ENCODE measurements at places on chromosomes 5 and 9. TPM values are rescaled to one million over a fixed set of nuclear protein-coding genes. Genes with fewer than 3 reads are reported as not detected.

DNA sequence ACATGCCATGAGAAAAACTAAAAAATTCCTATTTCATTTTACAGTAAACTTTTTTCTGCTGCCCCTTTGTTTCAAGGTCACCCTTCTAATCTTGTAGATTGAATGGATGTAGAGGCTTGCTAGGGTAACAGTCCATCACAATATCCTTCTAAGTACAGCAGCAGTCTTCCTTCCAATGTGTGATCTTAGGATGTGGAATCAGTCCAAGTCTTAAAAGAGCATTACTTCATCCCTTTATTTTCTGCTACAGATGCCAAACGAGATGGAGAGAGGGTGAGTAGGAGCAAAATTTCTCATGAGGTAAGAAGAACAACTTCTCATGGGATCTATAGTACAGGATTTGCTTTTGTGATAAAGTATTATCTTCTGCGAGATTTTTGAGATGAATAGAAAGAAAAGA lies 704 bp upstream of the IL33 start:
- no peak for DNase-seq
- no peak overlapping the region for H3K4me3 ChIP-seq
- no peaks in the 10 kb centered on the region for H3K4me1 ChIP-seq
- H3K36me3 ChIP-seq: peaks cover 5% of the 10 kb centered on the region
- H3K27ac ChIP-seq: no peak overlapping the region

GRCh38 chr5:120361941-120362340 lies 102.2 kb upstream of the PRR16 start:
- H3K27me3 ChIP-seq: no peaks in the 10 kb centered on the region
- no peak overlapping the region for H3K27ac ChIP-seq
- H3K4me1 ChIP-seq: no peaks in the 10 kb centered on the region
- no peak overlapping the region for H3K4me3 ChIP-seq
- DNase-seq: no peak

GRCh38 chr9:77731930-77732329 lies 83.8 kb upstream of the GNA14 start:
- H3K36me3 ChIP-seq: peaks cover 15% of the 10 kb centered on the region
- peaks cover 8% of the 10 kb centered on the region for H3K4me1 ChIP-seq
- H3K27me3 ChIP-seq: no peaks in the 10 kb centered on the region
- DNase-seq: no peak
- no peak overlapping the region for H3K27ac ChIP-seq

GRCh38 chr9:132982458-132982857 lies 4.0 kb downstream of the GFI1B start:
- H3K4me3 ChIP-seq: no peak overlapping the region
- DNase-seq: no peak
- H3K27me3 ChIP-seq: peaks cover 6% of the 10 kb centered on the region

DNA sequence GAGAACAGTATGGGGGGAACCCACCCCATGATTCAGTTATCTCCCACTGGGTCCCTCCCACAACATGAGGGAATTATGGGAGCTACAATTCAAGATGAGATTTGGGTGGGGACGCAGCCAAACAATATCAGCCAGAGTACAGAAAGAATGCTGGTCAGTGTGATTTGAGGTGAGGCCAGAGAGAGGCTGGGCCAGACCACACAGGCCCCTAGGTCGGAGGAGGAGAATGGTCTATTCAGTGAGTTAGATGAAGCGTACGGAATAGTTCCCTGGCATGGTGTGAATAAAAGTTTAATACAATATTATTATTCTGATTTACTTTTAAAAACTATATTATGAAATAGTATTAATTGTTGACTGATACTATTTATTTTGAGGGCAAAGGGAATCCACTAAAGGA lies 39.7 kb downstream of the PCSK5 start:
- no peak overlapping the region for H3K4me3 ChIP-seq
- H3K27me3 ChIP-seq: no peaks in the 10 kb centered on the region
- no peaks in the 10 kb centered on the region for H3K36me3 ChIP-seq

GRCh38 chr5:89967771-89968444 lies 441.6 kb downstream of the CETN3 start:
- H3K27me3 ChIP-seq: no peaks in the 10 kb centered on the region
- no peak for DNase-seq
- no peak overlapping the region for H3K4me3 ChIP-seq
- no peak overlapping the region for H3K27ac ChIP-seq
- H3K4me1 ChIP-seq: no peaks in the 10 kb centered on the region

DNA sequence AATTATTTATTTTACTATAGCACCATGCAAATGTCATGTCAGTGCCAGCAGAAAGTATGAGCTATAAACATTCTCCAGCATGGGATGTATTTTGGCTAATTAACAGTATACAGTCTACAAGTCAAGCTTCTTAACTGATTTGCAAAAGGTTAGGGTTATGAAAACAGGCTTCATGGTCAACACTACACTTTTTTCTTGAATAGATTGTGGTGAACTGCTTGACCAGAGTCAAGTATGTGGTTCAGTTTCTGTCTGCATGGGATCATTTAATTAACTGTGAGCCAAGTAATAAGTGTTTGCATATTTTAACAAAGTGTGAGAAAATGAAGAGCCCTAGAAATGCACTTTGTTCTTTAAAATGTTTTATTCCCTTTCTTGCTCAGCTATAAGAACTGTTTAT lies 14.5 kb upstream of the GNAQ start:
- H3K27ac ChIP-seq: no peak overlapping the region
- no peaks in the 10 kb centered on the region for H3K4me1 ChIP-seq
- H3K27me3 ChIP-seq: no peaks in the 10 kb centered on the region
- no peak overlapping the region for H3K4me3 ChIP-seq
- no peaks in the 10 kb centered on the region for H3K36me3 ChIP-seq

GRCh38 chr5:163190283-163190682 lies 247.1 kb upstream of the CCNG1 start:
- no peaks in the 10 kb centered on the region for H3K27me3 ChIP-seq
- no peak for DNase-seq
- H3K4me3 ChIP-seq: no peak overlapping the region
- no peaks in the 10 kb centered on the region for H3K4me1 ChIP-seq

GRCh38 chr5:135973323-135974020 lies 18.7 kb upstream of the LECT2 start:
- no peak for DNase-seq
- H3K27ac ChIP-seq: no peak overlapping the region
- H3K27me3 ChIP-seq: no peaks in the 10 kb centered on the region
- H3K36me3 ChIP-seq: no peaks in the 10 kb centered on the region

DNA sequence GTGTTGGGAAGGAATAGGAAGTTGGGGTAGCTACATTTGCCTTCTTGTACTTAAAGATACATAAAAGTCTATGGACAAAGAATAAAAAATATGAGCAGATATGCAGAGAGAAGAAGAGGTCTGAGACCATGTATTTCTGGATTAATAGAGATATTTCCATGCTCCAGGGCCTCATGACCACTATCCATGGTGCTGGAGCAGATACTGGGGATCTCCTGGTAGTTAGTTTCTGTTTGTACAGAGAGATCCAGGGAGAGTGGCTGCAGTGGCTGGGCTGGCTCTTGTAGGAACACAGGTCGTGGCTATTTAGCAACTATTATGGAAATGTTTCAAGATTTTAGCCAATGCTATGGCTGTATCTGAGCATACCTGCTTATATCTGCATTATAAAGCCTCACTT lies 184.2 kb upstream of the TMEM161B start:
- no peaks in the 10 kb centered on the region for H3K27me3 ChIP-seq
- no peak overlapping the region for H3K27ac ChIP-seq
- no peak overlapping the region for H3K4me3 ChIP-seq
- no peak for DNase-seq

GRCh38 chr5:141135718-141136266 lies 786 bp downstream of the PCDHB5 start:
- H3K27me3 ChIP-seq: no peaks in the 10 kb centered on the region
- no peak for DNase-seq
- H3K27ac ChIP-seq: no peak overlapping the region
- H3K36me3 ChIP-seq: peaks cover 16% of the 10 kb centered on the region
- peak overlapping the region; percentile 63 for H3K4me3 ChIP-seq
- no peaks in the 10 kb centered on the region for H3K4me1 ChIP-seq

NSMF gene
- total RNA-seq: 46.3 TPM

DNA sequence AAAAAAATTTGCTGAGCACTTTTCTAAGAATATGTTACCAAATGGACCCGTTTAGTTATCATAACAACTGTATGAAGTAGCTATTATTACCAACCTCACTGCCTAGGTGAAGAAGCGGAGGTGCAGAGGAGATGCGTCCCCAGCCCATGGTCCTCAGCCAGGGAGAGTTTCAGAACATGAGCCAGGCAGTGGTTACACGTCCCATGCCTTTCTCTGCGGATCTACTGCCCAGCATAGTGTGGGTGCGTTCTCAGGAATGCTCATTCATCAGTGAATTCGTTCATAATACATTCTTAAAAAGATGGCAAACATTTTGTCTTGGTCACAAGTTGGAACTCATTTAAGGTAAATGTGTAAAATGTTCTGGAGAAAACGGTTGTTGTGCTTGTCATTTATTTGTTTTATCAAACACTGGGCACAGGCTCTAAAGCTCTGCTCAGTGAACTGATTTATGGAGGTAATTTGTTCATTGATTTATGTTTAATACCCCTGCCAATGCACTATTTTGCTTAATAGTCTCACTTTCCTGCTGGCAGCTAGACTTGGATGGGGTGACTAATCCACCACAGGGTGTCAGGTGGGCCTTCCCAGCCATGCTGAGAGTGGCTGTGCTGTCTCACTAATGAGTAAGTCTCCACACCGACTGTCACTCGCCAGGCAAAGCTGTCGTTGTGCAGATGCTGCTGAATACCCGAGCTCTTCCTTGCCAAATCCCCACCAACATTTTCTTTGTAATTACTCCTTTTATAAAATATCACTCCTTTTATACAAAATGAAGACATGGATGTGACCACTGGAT lies 248.8 kb downstream of the TENT4A start:
- no peak overlapping the region for H3K4me3 ChIP-seq
- peaks cover 9% of the 10 kb centered on the region for H3K36me3 ChIP-seq
- DNase-seq: no peak
- H3K4me1 ChIP-seq: no peaks in the 10 kb centered on the region
- no peaks in the 10 kb centered on the region for H3K27me3 ChIP-seq

GRCh38 chr5:160500786-160501779 lies 79.4 kb downstream of the PTTG1 start:
- no peaks in the 10 kb centered on the region for H3K27me3 ChIP-seq
- H3K4me1 ChIP-seq: peaks cover 5% of the 10 kb centered on the region
- DNase-seq: no peak
- H3K36me3 ChIP-seq: no peaks in the 10 kb centered on the region
- no peak overlapping the region for H3K4me3 ChIP-seq
- H3K27ac ChIP-seq: no peak overlapping the region

DNA sequence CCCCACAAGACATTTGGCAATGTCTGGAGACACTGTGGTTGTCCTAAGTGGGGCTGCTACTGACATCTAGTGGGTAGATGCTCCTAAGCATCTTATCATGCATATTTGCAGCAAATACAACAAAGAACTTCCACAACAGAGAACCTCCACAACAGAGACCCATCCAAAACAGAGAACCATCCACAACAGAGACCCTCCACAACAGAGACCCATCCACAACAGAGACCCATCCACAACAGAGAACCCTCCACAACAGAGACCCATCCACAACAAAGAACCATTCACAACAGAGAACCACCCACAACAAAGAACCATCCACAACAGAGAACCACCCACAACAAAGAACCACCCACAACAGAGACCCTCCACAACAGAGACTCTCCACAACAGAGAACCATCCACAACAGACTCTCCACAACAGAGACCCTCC lies 32.8 kb downstream of the ARPC5L start:
- peaks cover 16% of the 10 kb centered on the region for H3K36me3 ChIP-seq
- H3K27me3 ChIP-seq: no peaks in the 10 kb centered on the region
- H3K4me1 ChIP-seq: no peaks in the 10 kb centered on the region
- no peak overlapping the region for H3K4me3 ChIP-seq
- no peak overlapping the region for H3K27ac ChIP-seq

SNCB gene
- total RNA-seq: 3.5 TPM

DNA sequence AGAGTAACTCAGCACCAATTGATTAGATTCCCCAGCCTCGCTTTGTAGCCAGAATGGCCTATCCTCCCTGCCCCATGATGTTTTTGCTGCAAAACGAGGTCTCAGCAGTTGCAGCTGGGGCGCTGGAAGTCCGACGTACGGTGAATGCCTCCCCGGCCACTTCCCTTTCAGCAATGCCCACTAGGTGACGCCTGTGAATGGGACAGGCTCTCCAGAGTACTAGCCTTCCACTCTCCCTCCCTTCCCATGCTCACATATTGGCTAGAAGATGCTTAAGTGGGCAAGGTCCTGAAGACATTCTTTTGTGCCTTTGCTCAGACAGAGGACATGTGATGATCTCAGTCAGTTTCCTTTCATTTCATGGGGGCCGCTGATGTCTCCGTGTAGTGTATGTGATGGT lies 50.8 kb downstream of the DMRT2 start:
- no peaks in the 10 kb centered on the region for H3K4me1 ChIP-seq
- no peak overlapping the region for H3K4me3 ChIP-seq
- H3K27ac ChIP-seq: no peak overlapping the region
- peak; percentile 33 for DNase-seq
- 0 out of 2 replicates have a peak, but pooled peaks cover 3% of the 10 kb centered on the region for H3K36me3 ChIP-seq
- H3K27me3 ChIP-seq: no peaks in the 10 kb centered on the region

- peaks cover 2% of the 10 kb centered on the region for H3K4me1 ChIP-seq
- DNase-seq: no peak
- H3K36me3 ChIP-seq: peaks cover 6% of the 10 kb centered on the region
- no peaks in the 10 kb centered on the region for H3K27me3 ChIP-seq
- H3K4me3 ChIP-seq: no peak overlapping the region
Observed at GRCh38 chr9:71929223-71929622, 17.8 kb downstream of the C9orf85 start.

- peaks cover 8% of the 10 kb centered on the region for H3K36me3 ChIP-seq
- no peak overlapping the region for H3K4me3 ChIP-seq
- no peaks in the 10 kb centered on the region for H3K4me1 ChIP-seq
- DNase-seq: no peak
- no peak overlapping the region for H3K27ac ChIP-seq
- H3K27me3 ChIP-seq: no peaks in the 10 kb centered on the region
Observed at GRCh38 chr5:54595721-54596120, 78.2 kb downstream of the SNX18 start.

DNA sequence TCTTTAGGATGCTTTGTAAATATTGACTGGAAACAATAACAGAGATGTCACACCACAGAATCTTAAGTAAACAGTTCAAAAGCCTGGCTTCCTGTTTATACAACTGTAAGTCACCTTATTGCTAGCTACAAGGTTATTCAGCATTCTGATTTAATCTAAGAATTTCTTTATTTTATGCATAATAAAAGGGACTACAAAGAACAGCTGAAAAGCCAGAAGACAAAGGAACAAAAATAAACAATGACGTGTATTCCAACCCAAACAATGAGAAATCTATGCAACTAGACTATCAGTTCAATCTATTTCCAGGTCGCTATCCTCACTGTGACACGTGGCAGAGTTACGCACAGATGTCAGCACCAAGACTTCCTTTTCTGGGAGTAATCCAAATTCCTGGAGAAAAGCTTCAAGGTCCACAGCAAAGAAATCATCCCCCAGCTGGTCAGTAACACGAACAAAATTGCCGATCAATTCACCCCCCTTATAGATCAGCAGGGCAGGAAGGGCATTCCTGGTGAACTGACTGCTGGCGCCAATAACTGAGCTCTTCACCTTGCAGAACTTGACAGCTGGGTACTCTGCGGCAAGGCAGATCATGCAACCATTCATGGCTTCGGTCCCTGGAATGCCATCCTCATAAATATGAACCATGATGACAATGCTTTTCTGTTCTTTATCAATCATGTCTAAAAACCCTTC lies 8.4 kb downstream of the PDCL start:
- H3K4me1 ChIP-seq: no peaks in the 10 kb centered on the region
- DNase-seq: no peak
- H3K27ac ChIP-seq: no peak overlapping the region
- H3K27me3 ChIP-seq: no peaks in the 10 kb centered on the region
- H3K36me3 ChIP-seq: peaks cover 52% of the 10 kb centered on the region
- no peak overlapping the region for H3K4me3 ChIP-seq

Data from H9 (cell line).